ENCODE measurements at places on chromosomes 6 and 20.

DNA sequence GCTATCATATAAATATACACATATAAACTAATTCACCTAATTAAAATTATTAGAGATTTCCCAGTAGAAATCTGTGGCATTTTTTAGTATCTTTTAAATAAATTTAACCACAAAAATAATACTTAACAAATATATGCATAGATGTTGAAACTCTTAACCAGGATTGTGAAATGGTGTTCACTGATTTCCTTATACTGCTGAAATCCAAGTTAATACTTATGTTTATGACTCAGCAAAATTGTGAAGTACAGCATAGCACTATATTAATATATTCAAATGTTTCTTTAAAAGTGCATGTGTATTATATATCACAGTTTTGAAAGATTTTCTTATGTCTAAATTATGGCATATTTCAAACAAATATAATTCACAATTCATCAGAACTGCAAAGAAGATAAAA is 328.2 kb upstream of the MANEA start:
- H3K4me3 ChIP-seq, result no peak overlapping the region
- DNase-seq, result no peak
- no peaks in the 10 kb centered on the region for H3K36me3 ChIP-seq
- H3K27ac ChIP-seq, result no peak overlapping the region
- H3K4me1 ChIP-seq, result no peaks in the 10 kb centered on the region
- H3K27me3 ChIP-seq, result no peaks in the 10 kb centered on the region

DNA sequence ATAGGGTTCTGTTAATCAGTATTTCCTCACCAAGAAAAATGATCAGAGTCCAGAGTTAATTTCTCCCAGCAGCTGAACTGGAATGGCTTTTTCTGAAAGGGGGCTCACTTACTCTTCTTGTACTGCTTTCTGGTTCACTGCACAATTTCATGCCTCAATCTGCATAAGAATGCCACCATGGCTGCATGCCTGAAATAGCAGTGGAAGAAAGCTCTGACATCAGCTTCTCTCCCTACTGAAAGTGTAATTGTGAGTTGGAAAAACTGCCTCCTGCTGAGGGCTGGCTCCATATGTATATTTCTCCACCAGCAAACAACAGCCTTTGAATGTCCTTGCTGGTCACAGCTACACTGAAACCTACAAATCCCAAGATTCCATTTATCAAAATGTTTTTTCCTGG is 1027.2 kb upstream of the GJE1 start:
- no peak overlapping the region for H3K27ac ChIP-seq
- no peak for DNase-seq
- H3K4me1 ChIP-seq, result no peaks in the 10 kb centered on the region
- no peak overlapping the region for H3K4me3 ChIP-seq

DNA sequence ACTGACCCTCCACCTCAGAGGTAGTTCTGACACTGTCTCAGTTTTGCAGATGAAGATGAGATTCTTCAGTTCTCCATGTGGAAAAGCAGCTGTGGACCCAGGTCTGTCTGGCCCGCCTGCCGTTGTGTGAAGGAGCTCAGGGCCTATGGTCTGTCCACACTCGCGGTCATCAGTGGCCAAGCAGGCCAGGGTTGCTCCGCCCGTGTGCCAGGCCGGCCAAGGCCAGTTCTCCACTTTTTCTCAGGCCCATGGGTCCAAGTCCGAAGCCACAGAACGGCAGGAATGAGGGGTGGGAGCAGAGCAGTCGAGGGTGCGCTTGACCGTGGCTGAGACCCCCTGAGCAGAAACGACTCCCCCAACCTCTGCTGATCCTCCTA is 8.6 kb upstream of the MAP1LC3A start:
- no peaks in the 10 kb centered on the region for H3K4me1 ChIP-seq
- no peaks in the 10 kb centered on the region for H3K36me3 ChIP-seq
- DNase-seq, result no peak
- no peak overlapping the region for H3K27ac ChIP-seq
- H3K4me3 ChIP-seq, result no peak overlapping the region

DNA sequence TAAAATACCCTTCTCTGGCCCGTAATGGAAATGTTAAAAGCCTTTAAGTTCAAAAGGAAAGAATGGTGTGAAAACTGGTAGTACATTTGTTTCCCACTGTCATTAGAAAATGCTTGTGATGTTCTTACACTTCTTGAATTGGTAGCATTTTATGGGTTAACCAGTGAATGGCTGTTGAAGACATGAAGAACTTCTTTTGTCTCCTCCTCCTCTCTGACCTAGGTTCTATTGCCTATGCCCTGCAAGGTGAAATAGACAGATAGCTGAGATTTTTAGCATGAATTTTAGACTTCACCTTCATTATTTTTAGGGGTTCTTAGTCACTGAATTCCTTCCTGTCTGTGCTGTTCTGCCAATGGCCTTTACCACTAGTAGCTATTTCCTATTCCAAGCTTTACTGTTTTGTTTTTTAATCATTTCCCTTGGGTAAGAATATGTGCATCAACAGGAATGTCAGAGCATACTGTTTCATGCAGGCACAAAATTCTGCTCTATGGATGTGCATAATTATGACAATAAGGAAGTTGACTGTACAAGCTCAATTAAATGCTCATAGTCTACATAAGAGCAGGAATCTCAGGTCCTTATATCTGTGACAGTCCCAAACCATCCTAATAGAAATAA is 4.9 kb downstream of the TNFAIP3 start:
- DNase-seq, result no peak
- peak overlapping the region; percentile 96 for H3K4me3 ChIP-seq
- H3K27me3 ChIP-seq, result no peaks in the 10 kb centered on the region
- peaks cover 72% of the 10 kb centered on the region for H3K4me1 ChIP-seq
- peaks cover 94% of the 10 kb centered on the region for H3K36me3 ChIP-seq

DNA sequence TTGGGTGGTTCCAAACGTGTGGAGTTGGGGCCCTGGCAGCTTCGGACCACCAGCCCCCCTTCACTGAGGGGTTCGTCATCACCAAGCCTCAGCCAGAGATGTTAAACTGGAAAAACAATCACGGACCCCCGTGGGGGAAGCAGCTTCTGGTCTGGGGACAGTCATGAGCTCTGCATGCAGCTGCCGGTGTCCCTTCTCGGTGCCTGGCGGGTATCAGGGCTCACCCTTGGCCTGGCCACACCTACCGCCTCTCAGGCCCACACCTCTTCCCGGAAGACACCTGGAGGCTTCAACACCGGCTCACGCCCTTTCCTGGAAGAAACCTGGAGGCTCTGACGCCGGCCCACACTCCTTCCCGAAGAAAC is 77.8 kb upstream of the BHLHE23 start:
- H3K36me3 ChIP-seq, result no peaks in the 10 kb centered on the region
- no peak overlapping the region for H3K4me3 ChIP-seq
- H3K4me1 ChIP-seq, result no peaks in the 10 kb centered on the region
- H3K27me3 ChIP-seq, result peaks cover 22% of the 10 kb centered on the region
- no peak for DNase-seq
- no peak overlapping the region for H3K27ac ChIP-seq

- no peak overlapping the region for H3K4me3 ChIP-seq
- H3K27me3 ChIP-seq, result peaks cover 2% of the 10 kb centered on the region
- H3K4me1 ChIP-seq, result no peaks in the 10 kb centered on the region
- no peak overlapping the region for H3K27ac ChIP-seq
- no peaks in the 10 kb centered on the region for H3K36me3 ChIP-seq
Measured at GRCh38 chr20:52905241-52905994, 66.7 kb upstream of the TSHZ2 start.

- no peaks in the 10 kb centered on the region for H3K36me3 ChIP-seq
- peaks cover 87% of the 10 kb centered on the region for H3K4me1 ChIP-seq
- no peak overlapping the region for H3K4me3 ChIP-seq
- H3K27ac ChIP-seq, result peak overlapping the region; percentile 64
- H3K27me3 ChIP-seq, result no peaks in the 10 kb centered on the region
Measured at GRCh38 chr6:15342114-15342513, 96.2 kb downstream of the JARID2 start.

- DNase-seq, result no peak
- H3K27me3 ChIP-seq, result no peaks in the 10 kb centered on the region
- H3K4me1 ChIP-seq, result no peaks in the 10 kb centered on the region
- H3K36me3 ChIP-seq, result no peaks in the 10 kb centered on the region
- H3K4me3 ChIP-seq, result no peak overlapping the region
Measured at GRCh38 chr6:8329562-8329961, 105.8 kb downstream of the SLC35B3 start.

GRCh38 chr6:24967211-24967610 is 31.5 kb upstream of the RIPOR2 start:
- no peak overlapping the region for H3K27ac ChIP-seq
- no peaks in the 10 kb centered on the region for H3K27me3 ChIP-seq
- no peak overlapping the region for H3K4me3 ChIP-seq
- DNase-seq, result no peak
- H3K4me1 ChIP-seq, result peaks cover 85% of the 10 kb centered on the region

DNA sequence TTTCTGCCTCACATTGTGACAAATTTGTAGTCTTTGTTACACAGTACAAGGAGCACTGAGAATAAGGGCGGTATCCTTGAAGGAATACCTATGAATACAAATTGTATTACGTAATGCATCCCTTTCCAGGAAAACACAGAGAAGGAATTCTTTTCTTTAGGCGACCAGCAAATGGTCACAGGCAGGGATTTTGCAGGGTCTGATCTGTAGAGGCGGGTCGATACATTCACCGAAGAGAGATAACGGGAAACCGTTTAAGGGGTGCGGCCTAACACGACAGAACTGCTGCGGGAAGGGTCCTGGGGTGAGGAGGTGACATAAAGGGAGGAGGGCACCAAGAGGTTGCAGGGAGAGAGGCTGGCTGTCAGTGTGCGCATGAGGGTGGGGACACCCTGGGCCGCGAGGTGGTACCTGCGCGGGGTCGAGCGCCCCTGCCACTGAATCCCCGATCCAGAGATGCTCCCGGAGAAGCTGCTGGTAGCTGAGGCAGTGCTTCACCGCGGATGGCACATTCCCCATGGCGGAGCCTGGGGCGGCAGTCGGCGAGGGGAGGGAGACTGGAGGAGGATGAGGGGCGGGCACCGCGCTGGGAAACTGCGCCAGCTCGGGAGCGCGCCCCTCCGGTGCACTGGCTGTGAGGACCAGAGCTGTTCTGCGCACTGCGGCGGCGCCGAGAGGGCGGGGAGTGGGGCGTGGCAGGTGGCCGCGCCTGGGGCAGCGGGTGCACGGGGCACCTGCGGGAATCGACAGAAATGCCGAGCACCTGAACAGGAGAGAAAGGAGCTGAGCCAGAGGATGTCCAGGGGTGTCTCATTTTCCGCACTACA is at the start of gene HMGCLL1:
Gene HMGCLL1, minus strand, starts transcription at position 656 of the 827 bp plus-strand sequence. Its CDS starts 137 bp downstream, at position 519.
- DNase-seq, result no peak
- H3K27me3 ChIP-seq, result peaks cover 2% of the 10 kb centered on the region
- no peak within 1 kb of the TSS for H3K4me3 ChIP-seq
- no peaks in the 10 kb centered on the region for H3K36me3 ChIP-seq
- H3K27ac ChIP-seq, result no peak within 1 kb of the TSS
- H3K4me1 ChIP-seq, result no peaks in the 10 kb centered on the region

DNA sequence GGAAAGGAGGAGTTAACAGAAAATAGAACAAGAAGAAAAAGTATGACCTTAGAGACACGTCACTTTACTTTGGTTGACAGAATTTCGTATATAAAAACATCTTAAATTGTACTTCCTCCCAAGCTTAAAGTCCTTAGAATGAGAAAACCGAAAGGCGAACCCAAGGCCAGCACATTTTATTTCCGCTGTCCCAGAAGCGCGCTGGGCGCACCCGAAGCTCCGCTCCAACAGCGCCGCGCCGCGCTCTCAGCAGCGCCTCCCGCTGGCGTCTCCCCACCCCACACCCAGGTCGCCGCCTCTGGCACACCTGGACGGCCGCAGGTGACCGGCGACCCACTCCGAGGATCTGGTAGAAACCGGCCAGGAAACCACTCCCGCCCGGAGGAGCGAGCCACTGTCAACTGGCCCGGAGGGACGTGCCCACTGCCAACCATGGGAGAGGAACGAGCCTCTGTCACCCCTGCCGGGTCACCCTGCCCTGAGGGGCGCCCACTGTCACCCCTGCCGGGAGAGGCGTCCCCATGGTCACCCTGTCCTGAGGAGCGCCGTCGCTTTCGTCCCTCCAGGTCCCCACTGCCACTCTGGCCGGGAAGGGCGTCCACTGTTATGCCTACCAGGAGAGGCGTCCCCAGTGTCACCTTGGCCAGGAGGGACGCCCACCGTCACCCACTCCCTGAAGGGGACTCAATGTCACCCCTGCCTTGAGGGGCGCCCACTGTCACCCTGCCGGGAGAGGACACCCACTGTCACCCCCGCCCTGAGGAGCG is 824 bp downstream of the MPC1 start:
- peak; percentile 72 for DNase-seq
- no peaks in the 10 kb centered on the region for H3K27me3 ChIP-seq
- peak overlapping the region; percentile 76 for H3K27ac ChIP-seq
- H3K36me3 ChIP-seq, result peaks cover 2% of the 10 kb centered on the region

DNA sequence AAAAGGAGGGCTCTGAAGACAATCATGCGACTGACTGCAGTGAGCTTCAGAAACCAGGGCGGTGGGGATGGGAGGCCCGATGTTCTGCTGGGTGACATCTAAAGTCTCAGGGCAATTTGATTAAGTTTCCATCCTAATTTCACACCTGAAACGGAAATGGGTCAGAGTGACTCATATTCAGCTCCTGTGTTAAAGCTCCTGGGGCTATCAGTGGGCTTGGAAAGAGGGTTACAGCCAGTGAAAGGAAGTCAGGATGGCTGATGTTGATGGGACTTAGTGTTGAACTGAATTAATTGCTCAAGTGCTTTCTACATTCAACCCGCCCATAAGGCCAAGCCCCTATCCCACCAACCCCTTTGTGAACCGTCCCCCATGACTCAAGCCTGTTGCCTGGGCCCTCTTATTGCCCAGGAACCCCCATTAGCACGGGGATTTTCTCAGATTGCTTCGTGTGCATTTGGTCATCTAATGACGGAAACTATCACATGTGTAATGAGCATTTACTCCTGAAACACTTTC is 47.1 kb upstream of the TBC1D7 start:
- no peaks in the 10 kb centered on the region for H3K27me3 ChIP-seq
- H3K4me1 ChIP-seq, result peaks cover 55% of the 10 kb centered on the region
- H3K4me3 ChIP-seq, result no peak overlapping the region

DNA sequence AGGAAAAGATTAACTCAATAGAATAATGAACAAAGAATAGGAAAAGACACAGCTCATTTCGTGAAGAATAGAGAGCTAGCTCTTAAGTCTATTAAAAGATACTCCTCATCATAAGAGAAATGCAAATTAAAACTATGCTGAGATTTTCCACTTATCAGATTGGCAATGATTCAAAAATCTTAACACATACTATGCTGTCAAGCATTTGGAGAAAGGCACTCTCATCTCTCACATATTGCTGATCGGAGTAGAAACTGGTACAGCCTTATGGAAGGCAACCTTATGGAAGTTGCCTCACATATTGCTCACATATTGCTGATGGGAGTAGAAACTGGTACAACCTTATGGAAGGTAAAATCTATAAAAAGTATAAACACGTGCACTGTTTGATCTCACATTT is 21.4 kb upstream of the PLAGL1 start:
- H3K27me3 ChIP-seq, result no peaks in the 10 kb centered on the region
- no peak overlapping the region for H3K27ac ChIP-seq
- H3K36me3 ChIP-seq, result peaks cover 5% of the 10 kb centered on the region
- H3K4me3 ChIP-seq, result no peak overlapping the region
- no peaks in the 10 kb centered on the region for H3K4me1 ChIP-seq

DNA sequence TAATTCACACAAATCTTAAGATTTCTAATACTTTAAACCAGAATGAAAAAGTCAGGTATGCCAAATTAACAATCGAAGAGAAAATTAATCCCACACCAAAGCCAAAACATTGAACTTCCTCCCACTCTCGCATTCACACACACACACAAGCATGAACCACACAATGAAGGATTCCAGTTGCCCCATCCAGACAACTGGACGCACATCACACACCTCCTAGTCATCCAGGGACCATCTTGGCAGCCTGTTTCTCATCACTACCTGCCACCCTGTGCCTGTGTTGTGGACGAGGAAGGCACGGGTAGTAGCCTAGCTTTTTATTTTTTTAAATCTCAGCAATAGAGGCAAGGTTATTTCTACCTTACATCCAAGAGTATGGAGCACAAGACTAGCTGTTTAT is 15.2 kb downstream of the B4GALT5 start:
- peak overlapping the region; percentile 24 for H3K27ac ChIP-seq
- peaks cover 21% of the 10 kb centered on the region for H3K36me3 ChIP-seq
- DNase-seq, result no peak
- H3K4me1 ChIP-seq, result peaks cover 78% of the 10 kb centered on the region

Measured in activated B cell treated with CpG ODN at 0.5 μM for 24 hours (primary cell).